A549 treated with GW870086 at 1 μM for 4 hours (cell line): ENCODE measurements at places on chromosomes 1 and 21. TPM values are rescaled to one million over a fixed set of nuclear protein-coding genes. Genes with fewer than 3 reads are reported as not detected.

Gene ITLN2
- 0.30 to 0.93 TPM (median 0.57 TPM) in 5 replicates for total RNA-seq

Gene ARL8A
- total RNA-seq: 44.0 to 54.7 TPM (median 48.4 TPM) in 5 replicates

Gene AUNIP
- 6.7 to 7.9 TPM (median 7.5 TPM) in 5 replicates for total RNA-seq

Gene GBP3
- 0.77 to 1.5 TPM (median 0.87 TPM) in 5 replicates for total RNA-seq

Gene CNTN2
- 0.02 to 0.12 TPM (median 0.09 TPM) in 3 of 5 replicates, not detected in the others for total RNA-seq

Gene S100A1
- total RNA-seq: 0.62 to 0.80 TPM (median 0.73 TPM) in 4 of 5 replicates, not detected in the other
